NCI-H446 treated with DMSO at 0.1 percent for 48 hours (cell line): ENCODE measurements at places on chromosomes 1 and 21.

DNA sequence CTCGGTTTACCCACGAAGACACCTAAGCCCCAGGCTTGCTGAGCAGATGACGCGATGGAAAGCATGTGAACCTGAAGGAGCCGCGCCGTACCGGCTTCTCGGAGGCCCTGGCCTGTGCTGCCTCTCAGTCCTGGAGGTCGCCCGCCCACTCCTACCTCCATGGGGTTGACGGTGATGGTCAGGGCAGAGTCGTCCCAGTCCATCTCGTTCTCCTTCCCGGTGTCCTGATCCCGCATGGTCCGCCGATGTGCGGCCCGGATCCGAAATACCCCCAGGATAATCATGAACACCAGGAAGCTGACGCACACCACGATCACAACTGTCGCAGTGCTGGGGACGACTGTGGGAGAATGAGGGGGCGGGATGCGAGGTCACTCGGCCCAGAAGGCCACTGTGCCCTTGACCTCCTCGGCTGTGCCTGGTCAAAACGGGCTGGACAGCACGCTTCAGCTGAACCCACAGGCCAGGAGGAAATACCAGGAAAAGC lies 79.6 kb downstream of the PIK3CD start:
- DNase-seq: no peak

DNA sequence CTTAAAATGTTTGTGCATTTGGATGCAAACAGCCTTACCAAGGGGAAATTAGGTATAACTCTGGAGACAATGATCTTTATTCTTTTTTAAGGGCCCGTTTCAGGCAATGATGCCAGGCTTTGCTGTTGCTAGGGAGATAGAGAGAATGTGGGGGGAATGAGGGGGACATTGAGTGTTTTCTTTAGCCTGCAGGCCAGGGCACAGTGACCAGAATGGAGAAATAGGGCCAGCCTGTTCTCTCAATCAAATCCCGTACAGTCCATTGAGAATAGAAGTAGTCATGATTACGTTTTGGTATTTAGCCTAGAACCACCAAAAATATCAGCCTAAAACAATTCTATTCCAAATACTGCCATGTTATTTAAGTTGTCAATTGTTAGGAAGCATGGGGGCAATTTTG lies 49.0 kb downstream of the RGS7 start:
- DNase-seq: no peak

GRCh38 chr1:40732756-40733301 lies 41.3 kb downstream of the NFYC start:
- DNase-seq: no peak

DNA sequence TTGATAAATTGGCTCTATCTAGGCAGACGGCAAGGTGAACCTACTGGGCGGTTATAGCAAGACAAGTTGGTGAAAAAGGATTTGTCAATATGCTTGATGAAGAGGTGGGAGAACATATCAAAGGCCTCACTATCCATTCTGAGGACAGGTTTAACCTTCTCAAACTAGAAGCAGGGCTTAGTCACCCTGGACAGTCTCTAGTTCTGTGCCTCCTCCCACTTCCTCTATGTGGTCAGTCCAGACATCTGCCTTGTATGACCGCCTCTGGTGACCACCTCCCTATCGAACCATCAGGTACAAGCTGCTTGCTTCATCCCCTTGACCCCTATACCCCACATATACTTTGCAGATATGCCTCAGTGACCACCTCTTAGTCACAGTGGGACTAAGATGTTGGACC lies 2.3 kb upstream of the SCYL3 start:
- no peak for DNase-seq

- DNase-seq: no peak
Observed at GRCh38 chr1:3306583-3307291, 147.7 kb upstream of the ARHGEF16 start.

GRCh38 chr1:109198043-109198695 lies 15.5 kb upstream of the SARS1 start:
- DNase-seq: peak; percentile 37

- DNase-seq: no peak
Observed at GRCh38 chr1:51957618-51958017, 32.9 kb downstream of the RAB3B start.

- DNase-seq: no peak
Observed at GRCh38 chr1:68281946-68282615, 49.8 kb upstream of the WLS start.

DNA sequence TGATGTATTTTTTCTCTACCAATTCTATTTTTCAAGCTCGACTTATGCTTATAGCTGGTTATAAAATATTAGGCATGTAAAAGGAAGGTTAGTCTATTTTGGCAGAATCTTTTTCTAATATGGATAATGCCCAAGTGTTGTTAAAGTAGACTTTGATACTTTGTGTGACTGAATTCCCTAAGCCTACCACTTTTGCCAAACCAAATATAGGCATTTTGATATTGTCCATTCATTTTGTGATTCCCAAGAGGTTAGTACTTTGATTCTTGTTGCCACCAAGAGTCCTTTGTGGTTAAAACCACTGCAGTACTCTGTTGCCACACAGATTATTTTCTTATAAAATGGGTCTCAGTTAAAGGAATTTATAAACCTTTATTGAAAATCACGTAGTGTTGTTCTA lies 4.2 kb downstream of the WDR3 start:
- no peak for DNase-seq

DNA sequence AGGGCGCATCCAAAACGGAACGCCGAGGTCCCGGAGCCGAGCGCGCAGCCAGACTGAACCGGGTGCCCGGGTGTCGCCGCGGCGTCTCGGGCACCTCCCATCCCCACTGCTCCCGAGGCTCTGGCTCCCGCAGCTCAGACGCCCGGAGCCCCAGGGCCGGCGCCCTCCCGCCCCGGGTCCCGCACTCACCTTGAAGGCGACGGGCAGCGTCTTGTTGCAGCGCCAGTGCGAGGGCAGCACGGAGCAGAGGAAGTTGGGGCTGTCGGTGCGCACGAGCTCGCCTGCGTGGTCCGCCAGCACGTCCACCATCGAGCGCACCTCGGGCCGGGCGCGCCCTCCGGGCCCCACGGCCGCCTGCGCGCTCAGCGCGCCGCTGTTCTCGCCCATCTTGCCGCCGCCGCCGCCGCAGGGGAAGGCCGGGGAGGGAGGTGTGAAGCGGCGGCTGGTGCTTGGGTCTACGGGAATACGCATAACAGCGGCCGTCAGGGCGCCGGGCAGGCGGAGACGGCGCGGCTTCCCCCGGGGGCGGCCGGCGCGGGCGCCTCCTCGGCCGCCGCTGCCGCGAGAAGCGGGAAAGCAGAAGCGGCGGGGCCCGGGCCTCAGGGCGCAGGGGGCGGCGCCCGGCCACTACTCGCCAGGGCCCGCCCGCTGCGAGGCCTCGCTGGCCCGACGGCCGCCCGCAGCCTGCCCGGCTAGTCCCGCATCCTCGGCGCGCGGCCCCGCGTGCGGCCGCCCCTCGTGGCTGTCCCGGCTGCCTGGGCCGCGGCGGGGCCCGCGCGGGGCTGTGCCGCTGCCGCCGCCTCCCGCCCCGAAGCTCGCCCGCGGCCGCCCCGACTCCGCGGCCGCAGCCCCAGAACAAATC lies 447 bp downstream of the RUNX3 start:
- DNase-seq: no peak

GRCh38 chr1:184152434-184152898 lies 100.9 kb downstream of the TSEN15 start:
- no peak for DNase-seq

- no peak for DNase-seq
Observed at GRCh38 chr1:203744075-203744972, 20.7 kb upstream of the LAX1 start.

DNA sequence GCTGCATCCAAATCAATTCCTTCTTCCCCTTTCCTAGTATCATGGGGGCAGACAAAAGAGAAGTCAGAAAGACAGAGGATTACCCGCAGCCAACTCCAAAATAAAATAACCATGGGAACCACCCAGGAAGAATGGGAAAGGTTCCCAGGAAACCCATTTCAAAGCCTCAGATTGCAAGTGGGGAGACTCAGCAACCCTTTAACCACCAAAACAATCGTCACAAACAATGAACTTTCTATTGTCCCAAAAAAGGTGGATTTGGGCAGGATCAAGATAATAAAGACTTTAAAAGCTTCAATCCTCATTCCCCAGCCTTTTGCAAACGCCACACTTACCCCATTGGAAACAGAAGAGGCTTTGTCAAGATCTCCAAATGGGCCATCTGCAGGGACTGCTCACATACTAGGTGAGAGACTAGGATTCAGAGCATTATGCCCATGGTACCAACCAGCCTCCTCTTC lies 5.1 kb downstream of the TIAM1 start:
- DNase-seq: no peak

DNA sequence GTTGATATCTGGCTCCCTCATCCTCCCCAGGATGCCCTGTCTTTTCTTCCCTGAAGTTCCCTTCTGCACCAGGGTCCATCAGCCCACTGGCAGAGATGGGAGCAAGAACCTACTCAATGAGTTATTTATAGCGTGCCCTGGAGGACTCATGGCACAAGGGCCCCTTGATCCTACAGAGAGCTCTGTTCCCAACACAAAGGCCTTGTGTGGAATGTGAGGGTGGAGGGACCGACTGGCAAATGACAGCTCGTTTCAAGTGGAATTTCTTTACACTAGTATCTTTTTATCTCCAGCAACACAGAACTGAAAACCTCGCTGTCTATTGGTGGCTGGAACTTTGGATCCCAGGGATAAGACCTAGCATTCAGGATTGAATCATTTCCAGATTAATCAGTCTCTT lies 22.4 kb downstream of the CHI3L2 start:
- DNase-seq: no peak

- no peak for DNase-seq
Observed at GRCh38 chr1:2788506-2789163, 12.9 kb downstream of the TTC34 start.

DNA sequence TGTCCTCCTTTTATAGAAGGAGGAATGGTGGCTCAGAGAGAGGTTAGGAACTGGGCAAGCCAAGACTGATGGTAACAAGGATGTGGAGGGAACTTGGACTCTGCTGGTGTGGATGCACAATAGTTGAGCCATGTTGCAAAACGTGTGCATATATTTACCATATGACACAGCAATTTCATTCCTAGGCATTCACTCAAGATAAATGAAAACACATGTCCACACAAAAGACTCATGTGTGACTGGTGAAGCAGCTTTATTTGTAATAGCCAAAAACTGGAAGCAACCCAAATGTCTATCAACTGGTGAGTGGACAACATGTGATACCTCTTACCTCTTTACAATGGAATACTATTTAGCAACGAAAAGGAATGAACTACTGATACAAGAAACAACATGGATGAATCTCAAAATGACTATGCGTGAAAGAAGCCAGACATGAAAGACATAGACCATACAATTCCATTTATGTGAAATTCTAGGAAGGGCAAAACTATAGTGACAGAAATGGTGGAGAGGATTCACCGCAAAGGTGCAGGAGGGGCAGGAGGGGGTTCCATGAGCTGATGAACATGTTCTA lies 36.2 kb downstream of the CAMK2N1 start:
- no peak for DNase-seq

GRCh38 chr1:219385787-219386427 lies 212.2 kb downstream of the LYPLAL1 start:
- no peak for DNase-seq

DNA sequence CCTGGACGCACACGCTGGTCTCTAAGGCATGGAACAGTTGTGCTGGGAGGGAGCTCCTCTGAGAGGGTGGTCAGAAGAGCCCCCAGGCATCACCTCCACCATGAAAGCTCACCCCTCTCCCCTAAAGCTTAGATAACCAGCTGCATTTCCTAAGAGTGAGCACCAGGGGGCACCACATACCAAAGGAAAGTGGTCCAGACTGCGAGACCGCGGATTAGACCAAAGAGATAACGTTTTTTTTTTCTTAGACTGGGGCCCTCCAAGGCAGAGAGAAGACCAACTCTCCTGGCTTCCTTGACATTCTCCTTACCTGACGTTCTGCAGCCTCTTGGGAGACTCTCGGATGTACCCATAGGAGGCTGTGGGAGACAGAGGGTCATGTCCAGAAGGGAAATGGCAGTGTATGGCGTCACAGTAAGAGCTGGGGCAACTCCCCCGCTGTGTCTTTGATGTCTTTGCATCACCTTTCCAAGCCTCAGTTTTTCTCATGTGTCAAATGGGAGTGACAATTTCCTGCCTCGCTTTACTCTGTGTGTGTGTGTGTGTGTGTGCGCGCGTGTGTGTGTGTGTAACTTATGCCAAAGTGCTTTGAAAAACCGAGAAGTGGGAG lies 12.3 kb upstream of the IFNLR1 start:
- DNase-seq: no peak

DNA sequence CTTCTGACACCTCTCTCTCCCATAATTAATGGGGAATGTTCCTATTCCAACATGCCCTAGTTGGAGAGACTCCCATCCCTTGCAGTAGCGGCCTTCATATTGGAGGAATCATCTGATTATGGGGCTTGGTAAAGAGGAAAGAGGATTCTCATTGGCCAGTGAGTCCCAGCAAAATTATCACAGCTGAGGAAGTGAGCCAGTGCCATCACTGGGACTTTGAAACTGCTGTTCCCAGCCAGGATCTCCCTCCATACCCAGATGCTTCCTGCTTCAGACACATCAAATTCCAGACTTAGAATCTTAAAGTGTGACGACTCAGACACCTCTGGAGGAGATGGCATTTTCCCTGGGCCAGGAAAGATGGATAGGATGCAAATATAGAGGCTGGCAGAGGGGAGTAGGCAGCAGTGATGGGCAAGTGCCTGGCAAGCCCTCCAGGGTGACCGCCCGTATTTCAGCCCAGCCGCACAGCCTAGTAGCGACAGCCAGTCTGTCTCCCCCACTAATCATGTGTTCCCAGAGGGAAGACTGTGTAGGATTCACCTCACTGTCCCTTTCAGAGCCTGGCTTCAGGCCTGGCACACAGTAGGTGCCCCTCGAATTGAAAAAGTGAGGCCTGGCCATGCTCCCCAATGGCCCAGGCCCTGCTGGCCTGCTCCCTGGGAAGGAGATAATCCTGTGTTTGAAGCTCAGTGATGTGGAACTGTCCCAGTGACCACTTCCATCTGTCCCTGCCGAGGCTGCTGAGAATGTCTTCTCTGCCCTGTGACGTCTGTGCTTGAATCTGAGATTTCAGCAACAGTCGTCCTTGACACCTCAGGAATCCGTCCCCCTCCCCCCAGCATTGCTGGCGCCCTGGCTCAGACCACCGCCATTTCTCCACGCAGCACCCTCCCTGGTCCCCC lies 41.2 kb upstream of the MAGOH start:
- no peak for DNase-seq

GRCh38 chr21:18772404-18772803 lies 368.8 kb upstream of the TMPRSS15 start:
- DNase-seq: peak; percentile 15

DNA sequence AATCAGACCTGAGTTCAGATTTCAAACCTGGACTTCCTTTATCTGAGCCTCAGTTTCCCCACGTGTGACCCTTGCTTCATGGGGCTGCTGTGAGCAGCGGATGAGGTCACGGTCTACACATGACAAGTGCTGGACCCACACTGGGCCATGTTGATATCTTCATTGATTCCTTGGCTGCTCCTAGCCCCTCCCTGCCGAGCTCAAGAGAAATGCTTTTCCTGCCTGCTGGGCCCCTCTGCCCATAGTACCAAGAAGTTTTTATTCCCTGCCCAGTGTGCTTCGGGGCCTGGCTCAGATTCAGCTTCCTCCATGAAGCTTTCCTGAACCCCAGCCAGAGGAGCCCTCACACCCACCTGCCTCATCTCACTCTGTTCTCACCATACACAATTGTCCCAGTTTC lies 181.6 kb downstream of the PTPRU start:
- DNase-seq: no peak
